Activated CD8-positive, alpha-beta memory T cell treated with anti-CD3 and anti-CD28 coated beads, Interleukin-2, amount 10 ng/mL, durations not matched to agents 7 days and 5 days (primary cell): ENCODE measurements at places on chromosomes 16 and 17. TPM values are rescaled to one million over a fixed set of nuclear protein-coding genes. Genes with fewer than 3 reads are reported as not detected.

TPSD1 gene
- total RNA-seq, result not detected

NUPR1 gene
- not detected for total RNA-seq

GNGT2 gene
- 39.8 TPM for total RNA-seq

SLC16A11 gene
- 1.3 TPM for total RNA-seq

CD300LB gene
- total RNA-seq, result not detected

PRR11 gene
- 69.8 TPM for total RNA-seq

CNTROB gene
- total RNA-seq, result 69.2 TPM

CYB561 gene
- 2.2 TPM for total RNA-seq

C17orf58 gene
- 10.7 TPM for total RNA-seq

CACNA1G gene
- not detected for total RNA-seq
